Activated CD8-positive, alpha-beta T cell treated with anti-CD3 and anti-CD28 coated beads, Interleukin-2, amount 10 ng/mL, durations not matched to agents 7 days and 5 days (primary cell): ENCODE measurements at places on chromosomes 3 and 15.

GRCh38 chr15:51185213-51186159 is 90.8 kb upstream of the TNFAIP8L3 start:
- no peak for DNase-seq

- no peak for DNase-seq
Measured at GRCh38 chr3:48477959-48478520, 25.9 kb downstream of the SHISA5 start.

- peak; percentile 12 for DNase-seq
Measured at GRCh38 chr3:123282461-123282860, 80.7 kb downstream of the SEC22A start.

DNA sequence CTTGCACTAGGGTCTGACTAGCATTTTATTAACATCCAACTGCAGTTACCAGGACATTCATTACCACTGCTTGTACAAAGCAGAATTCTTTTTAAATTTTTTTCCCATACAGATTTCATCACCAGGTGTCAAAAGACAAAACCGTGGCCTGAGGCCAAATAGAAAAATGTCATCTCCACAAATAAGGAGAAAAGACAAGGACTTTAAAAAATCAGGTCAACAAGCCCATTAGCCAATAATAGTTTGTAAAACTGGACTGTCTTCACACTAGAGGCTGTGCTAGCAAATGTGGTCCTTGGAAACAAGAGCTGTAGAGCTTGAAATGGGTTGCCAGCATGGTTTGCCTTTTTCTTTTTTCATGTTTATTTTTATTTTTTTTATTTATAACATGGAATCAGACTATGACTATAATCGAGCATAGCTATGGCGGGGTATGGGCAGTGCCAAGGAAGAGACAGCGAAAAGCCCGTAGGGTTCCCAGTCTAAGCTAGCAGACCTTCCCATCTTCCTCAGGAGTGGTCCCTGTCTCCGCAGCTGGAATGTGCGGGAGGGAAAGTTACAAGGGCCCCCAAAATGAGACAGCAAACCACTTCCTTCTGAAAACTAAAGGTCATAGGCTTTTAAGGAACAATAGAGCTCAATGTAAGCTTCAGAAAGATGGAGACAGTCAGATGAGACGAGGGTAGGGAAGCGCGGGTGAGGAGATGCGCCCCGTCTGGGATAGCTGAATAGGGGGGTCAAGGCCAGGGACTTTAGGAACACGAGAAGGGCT is 1.5 kb downstream of the PTPN9 start:
- DNase-seq = no peak

DNA sequence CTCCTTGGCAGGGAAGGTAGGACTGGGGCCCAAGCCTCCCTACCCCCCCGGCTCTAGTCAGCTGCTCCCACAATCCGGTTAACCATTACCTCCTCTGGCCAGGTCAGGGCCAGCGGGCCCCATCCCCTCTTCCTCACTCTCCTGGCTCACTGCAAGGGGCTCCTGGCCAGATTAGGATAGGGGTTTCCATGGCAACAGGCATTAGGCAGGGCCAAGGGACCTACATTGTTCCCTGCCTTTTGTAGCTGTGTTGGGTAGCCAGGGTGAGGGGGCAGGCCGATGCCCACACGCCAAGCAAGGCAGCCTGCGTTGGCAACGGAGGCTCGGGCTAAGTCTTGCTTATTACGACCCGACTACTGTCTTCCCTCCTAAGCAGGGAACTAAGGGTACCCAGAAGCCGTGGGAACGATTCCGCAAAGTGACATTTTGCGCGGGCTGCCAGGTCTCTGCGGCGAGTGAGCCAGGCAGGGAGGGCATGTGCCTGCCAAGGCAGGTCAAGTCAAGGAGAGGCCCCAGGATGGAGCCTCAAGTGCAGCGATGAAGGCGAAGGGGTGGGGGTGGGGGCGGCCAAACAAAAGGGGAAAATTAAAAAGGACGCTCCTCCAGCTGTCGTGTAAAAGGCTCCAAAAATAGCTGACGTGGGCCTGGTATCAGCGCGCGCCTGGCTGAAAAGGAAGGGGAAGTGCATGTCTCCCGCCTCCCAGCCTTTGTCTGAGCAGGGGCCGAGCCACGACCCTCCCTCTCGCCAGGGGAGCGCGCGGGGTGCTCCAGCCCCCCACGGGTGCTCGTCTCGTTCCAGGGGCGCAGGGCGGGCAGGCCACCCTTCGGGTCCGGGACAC is 919 bp downstream of the IDH2 start:
- peak; percentile 58 for DNase-seq

DNA sequence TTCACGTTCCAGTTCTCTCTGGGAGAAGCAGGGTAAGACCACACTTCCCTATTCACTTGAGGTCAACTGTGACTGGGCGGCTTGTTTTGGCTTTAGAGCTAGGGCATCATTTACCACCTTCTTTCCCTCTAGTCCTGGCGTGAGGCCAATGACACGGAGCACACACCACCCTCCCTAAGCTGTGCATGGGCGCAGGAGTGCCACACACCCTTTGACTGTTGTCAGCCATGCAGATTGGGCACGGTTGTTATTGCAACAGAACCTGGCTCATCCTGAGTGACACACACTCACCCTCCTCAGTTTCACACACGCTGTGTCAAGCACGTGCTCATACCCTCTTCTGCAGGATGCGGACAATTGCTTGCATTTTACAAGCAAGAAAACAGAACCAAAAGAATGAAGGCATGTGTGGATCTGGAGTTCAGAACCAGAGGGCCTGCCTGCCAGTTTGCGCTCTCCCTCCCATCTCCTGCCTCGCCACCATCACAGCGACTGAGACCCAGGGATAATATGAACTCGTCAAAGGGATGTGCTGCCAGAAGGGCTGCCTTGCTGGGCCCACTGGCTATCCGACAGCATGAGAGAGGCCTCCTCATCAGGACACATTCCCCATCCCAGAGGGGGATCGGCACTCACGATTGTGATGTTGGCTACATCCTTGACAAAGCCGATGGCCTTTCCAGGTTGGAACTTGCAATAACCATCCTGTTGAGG is 17.6 kb downstream of the CTSH start:
- DNase-seq = no peak

GRCh38 chr3:18556503-18557135 is 131.5 kb upstream of the SATB1 start:
- peak; percentile 80 for DNase-seq

DNA sequence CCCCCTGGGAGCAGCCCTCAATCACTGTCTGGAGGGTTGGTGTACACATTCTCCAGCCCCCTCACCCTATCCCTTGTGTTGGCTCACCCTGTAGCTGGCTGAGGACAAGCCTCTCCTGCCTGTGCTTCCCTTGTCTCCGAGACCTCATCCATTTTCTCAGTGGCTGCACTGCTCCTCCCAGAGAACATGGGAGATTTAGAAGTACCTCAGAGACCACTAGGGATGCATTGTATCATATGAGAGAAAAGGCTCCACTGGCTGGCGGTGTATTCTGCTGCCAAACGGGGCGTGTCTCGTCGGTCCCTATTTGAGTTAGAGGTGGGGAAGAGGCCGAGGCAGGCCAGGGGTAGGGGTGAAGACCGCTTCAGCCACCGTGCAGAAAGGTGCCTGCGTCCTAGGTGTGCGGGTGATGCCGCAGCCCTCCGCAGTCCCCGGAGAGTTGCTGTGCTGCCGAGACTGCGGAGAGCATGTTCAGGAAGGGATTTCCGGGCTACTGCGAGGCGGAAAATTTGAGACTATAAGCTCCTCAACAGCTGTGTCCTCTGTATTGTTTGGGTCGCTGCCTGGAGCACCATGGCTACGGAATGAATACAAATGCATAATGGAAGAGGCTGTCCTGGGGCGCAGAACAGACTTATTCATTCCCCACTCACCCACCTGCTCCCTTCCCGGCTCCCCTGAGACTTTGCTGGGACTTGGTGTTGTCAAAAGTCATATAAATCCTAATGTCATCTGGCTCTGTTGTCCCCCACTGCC is 43.8 kb downstream of the SPSB4 start:
- no peak for DNase-seq

DNA sequence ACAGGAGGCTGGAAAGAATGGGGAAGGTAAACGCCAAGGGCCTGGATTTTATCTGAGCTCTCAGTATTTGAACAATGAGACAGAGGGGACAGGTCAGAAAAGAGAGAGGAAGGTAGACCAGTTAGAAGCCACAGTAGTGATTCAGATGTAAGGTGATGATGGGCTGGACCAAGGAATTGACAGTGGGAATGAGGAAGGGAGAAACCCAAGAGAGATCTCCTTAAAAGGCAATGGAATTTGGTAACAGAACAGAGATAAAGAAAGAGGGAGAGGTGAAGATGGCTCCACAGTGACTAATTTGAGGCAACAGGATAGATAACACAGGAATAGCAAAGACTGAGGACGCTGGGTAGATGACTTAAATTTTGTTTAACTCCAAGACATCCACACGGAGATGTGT is 11.4 kb upstream of the HEG1 start:
- no peak for DNase-seq

DNA sequence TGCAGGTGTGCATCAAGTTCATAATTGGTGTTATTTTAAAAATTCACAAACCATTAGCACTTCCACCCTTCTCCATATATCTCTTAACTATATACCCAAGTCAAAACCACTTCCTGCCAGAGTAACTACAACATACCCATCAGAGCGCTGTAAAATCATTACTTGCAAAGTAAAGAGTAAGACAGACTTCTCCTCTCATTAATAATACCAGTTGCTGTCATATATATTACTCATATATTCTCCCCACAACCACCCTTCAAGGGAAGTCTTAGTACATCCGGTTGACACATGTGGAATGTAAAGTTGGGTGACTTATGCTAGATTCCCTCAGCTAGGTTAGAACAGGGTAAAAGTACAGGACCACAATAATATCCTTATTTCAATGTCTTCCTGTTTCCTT is 5.6 kb downstream of the TERC start:
- no peak for DNase-seq

DNA sequence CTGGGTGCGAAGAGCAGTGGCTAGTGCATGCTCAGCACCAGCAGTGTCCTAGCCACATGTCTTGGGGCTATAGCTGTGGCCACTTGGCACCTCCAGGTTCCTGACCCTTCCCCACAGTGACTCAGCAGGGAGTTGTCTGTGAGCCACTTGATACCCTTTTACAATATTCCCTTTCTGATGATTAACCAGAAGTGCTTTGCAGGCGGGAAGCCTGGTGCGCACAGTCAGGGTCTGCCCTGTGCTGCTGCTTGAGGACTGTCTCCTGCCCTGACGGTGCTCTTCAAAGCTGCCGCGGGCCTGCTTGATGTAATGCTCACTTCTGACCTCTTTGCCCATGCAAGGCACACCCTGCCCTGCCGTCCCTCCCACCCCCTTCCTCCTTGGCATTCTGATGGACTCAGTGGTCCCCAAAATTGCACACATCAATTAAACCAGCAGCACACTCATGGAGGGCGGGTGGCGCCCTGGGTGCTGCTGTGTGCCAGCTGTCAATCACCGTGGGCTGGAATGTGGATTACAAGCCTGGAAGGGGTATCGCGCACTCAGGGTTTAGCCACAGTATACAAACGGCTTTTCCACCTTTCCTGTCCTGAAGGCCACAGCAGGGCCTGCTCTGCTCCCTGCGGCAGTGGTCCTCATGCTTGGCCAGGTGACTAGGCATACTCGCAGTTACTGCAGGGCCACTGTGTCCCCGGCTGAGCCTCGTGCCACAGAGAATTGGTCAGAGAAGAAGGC is 40.9 kb upstream of the PCSK6 start:
- DNase-seq = peak; percentile 11

- DNase-seq = no peak
Measured at GRCh38 chr3:4540267-4540666, 47.1 kb downstream of the ITPR1 start.

- DNase-seq = peak; percentile 78
Measured at GRCh38 chr3:45915518-45916231, 27.6 kb upstream of the CXCR6 start.

DNA sequence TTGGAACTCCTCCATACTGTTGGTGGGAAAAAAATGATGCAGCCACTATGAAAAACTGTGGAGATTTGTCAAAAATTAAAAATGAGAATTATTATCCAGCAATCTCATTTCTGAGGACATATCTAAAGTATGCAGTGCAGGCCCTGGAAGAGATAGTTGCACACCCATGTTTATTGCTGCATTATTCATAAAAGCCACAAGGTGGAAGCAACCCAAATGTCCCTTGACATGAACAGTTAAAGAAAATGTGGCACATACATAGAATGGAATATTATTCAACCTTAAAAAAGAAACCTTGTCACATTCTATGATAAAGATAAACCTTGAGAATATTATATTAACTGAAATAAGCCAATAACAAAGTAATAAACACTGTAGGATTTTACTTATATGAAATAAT is 80.9 kb upstream of the ARHGEF26 start:
- no peak for DNase-seq

DNA sequence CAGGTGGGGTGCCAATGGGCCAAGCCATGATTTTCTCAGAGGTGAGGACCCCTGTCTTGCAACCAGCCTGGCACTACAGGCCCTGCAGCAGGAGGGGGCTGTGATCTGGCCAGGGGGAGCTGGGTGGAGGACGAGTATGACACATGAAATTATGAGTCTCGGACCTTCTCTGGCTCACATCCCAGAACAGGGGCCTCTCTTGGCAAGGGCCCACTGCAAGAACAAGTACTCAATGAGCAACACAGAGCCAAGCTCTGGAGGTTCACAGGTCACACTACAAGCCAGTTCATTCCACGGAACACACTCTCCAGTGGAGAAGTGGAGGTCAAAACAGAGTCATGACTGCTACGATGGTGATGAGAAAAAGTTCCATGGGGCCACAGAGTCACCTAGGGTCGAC is 28.3 kb downstream of the CCDC32 start:
- DNase-seq = no peak

GRCh38 chr3:64489361-64490044 is 198.3 kb downstream of the ADAMTS9 start:
- no peak for DNase-seq

- no peak for DNase-seq
Measured at GRCh38 chr15:90837094-90837493, 31.3 kb upstream of the FURIN start.

GRCh38 chr3:23821858-23822257 is 16.1 kb downstream of the UBE2E1 start:
- no peak for DNase-seq

DNA sequence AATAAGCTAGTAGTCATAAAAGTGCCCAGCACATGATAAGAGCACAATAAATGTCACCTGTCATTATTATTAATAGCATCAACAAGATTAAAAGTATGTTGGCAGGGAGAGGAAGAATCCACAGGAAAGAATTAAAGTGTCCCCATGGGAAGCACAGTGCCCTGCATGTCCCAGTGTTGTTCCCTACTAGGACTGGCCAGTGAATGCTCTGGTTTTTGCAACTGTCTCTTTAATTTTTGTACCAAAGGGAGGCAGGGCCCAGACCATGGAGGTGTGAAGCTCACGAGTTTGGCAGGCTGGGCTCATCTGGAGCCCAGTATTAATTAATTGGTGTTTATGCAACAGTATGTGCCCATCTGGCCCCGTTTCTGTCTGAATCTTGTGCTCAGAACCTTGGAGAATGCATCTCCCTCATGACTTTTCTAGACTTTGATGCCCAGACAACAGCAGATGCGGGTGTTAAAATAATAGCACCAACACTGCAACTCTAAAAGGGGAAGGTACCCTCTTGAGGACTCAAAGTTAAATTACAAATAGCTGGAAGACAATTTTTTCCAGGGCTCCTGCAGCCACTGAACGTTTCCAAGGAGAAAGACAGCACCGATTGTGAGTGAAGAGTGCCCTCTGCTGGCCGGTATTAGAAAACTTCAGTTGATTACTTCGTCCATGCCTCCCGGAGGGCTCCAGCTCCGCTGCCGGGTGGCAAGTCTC is 71.9 kb upstream of the SPATA12 start:
- peak; percentile 83 for DNase-seq

- DNase-seq = no peak
Measured at GRCh38 chr15:53978253-53978906, at the start of gene UNC13C. Gene UNC13C (plus strand): TSS chr15:53978441. CDS start chr15:54012904, 34,463 bp downstream.

GRCh38 chr3:28290863-28291300 is 49.5 kb downstream of the CMC1 start:
- no peak for DNase-seq

- DNase-seq = no peak
Measured at GRCh38 chr3:139122221-139122581, 77.5 kb upstream of the PRR23C start.
